ENCODE measurements at places on chromosomes 11 and 22. TPM values are rescaled to one million over a fixed set of nuclear protein-coding genes. Genes with fewer than 3 reads are reported as not detected.

GRCh38 chr22:29394931-29395581, 6.7 kb upstream of the AP1B1 start:
- DNase-seq, result peak; percentile 69

GRCh38 chr22:46974077-46974476, 211.6 kb downstream of the TBC1D22A start:
- DNase-seq, result no peak

DNA sequence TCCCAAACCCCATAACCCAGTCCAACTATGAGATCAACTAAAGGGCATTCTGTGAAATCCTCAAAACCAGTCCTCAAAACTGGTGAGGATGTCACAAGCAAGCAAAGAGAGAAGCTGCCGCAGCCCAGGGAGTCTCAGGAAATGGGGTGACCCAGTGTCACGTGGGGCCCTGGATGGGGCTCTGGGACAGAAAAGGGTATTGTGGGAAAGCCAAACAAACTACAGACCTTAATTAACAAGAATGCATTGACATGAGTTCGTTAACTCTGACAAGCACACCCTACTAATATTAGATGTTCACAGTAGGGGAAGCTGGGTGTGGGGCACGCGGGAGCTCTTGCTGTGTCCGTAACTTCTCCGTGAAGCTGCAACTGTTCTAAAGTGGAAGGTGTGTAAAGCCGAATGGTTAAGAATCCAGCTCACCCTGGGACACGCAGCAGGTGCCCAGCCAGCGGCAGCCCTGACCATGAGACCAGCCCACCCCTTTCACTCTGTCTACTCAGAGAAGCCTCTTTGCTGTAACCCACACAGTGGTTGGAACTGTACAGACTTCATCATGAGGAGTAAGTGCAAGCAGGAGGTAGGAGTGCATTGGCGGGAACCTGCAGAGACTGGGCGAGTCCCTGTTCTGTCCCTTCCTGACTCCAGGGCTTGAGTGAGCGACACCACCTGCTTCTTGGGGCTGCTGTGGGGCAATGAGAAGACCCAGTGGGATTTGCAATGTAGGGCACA, 17.9 kb downstream of the LINC01488 start:
- DNase-seq, result no peak

DNA sequence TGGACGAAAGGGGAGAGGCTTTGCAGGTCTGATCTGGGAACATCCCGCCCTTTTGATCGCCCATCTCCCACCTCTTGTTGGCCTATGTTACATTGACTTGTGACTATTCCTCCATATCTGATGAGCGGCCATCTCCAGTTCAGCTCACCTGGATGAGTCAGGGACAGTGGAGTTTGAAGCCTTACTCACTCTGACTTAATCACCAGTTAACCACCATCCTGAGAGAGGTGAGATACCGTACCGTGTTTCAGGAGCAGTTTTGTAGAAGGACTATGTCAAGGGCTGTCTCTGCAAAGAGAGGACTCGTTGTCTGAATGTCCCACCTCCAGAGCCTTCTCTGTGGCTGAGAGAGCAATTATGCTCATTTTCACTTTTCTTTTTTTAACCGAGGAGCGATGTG, 771.7 kb downstream of the NTM start:
- DNase-seq, result no peak

Gene RIN1
- polyA plus RNA-seq, result 3.1 TPM

GRCh38 chr11:106482917-106483785, 405.7 kb downstream of the AASDHPPT start:
- no peak for DNase-seq

Gene NPAS4
- not detected for polyA plus RNA-seq

DNA sequence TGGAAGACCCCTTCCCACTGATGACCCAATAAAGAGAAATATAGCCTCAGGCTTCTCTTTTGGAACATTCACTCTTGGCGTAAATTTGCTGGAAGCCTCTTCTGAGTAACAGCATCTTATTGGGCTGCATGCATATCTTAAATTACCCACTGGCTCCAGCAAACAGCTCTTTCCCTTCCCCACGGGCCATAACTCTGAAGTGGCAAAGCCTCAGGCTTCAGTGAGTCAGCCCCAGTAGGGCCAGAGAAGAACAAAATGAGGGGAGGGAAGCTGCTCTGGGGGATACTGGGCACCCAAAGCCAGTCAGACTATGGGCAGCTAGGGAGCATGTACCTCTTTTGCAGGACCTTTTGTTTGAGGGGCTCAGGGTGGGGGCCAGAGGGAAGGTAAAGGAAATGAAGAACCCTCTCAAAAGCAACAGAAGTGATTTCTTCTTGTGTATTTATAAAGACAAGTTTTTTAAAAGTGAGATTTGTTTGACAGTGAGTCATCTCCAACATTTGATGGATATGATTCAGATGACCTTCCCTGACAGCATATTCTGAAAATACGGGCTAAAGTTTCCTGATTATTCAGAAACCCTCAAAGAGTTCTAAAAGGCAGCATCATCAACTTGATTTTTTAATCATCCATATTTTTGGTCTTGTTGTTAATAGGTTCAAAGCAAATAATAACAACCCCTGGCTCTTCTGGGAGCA, 203.4 kb downstream of the KIF18A start:
- no peak for DNase-seq

- no peak for DNase-seq
These were observed 9.8 kb upstream of the BARX2 start for GRCh38 chr11:129365816-129366215.

- no peak for DNase-seq
These were observed 173.2 kb downstream of the KIF18A start for GRCh38 chr11:27934830-27935145.

- no peak for DNase-seq
These were observed 32.2 kb upstream of the AQP11 start for GRCh38 chr11:77557553-77557952.

DNA sequence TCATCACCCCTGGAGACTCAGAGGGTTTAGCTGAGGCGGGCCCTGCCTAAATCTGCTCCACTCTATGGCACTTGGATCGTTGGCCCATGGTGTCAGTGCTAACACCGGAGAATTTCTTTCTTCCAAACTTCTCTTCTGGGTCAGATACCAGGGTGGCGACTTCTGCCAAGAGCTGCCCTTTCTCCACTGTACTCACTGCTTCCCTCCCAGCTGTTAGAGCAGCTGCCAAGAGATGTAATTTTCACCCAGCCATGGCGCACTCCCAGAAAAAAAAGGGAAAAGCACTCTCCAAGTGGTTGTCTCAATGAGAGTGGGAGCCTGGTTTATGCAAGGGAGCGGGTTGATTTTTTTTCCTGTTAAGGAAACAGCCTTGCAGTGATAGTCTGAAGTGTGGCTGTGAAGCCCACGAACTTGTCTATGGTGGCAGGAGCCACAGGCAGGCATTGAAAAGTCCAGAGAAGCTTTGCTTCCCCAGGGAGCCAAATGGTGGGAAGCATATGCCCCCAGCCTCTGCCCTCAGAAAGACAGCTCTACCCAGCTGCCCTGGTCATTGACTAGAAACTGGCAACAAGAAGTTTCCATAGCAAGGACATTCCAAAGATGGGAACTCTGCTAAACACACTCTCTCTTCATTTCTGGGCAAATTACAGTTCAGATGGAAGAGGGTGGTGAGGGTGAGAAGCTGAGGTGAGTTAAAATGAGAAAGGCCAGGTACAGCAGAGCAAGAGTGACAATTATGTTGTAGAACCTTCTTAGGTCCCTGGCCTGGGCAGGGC, 10.7 kb downstream of the PCSK7 start:
- no peak for DNase-seq

Data from naive B cell (primary cell).